ENCODE measurements at places on chromosomes 7 and 10.

- peak; percentile 36 for DNase-seq
Observed at GRCh38 chr10:69407621-69408301, 9.0 kb downstream of the TACR2 start.

- no peak for DNase-seq
Observed at GRCh38 chr7:78769481-78770101, 683.9 kb downstream of the MAGI2 start.

GRCh38 chr7:50348469-50349162, 44.1 kb downstream of the IKZF1 start:
- no peak for DNase-seq

DNA sequence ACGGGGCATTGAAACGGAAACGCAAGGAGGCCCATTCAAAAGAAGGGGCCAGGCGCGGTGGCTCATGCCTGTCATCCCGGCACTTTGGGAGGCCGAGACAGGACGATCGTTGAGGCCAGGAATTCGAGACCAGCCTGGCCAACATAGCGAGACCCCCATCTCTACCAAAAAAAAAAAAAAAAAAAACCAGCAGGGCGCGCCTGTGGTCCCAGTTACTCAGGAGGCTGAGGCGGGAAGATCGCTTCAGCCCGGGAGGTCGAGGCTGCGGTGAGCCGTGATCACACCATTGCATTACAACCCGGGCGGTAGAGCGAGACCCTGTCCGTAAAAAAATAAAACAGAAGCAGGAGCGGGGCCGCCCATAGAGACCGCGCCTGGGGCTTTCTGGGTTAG, 396 bp downstream of the PSMG3 start:
- DNase-seq = no peak

- peak; percentile 16 for DNase-seq
Observed at GRCh38 chr7:2726316-2727018, 38.5 kb downstream of the AMZ1 start.

DNA sequence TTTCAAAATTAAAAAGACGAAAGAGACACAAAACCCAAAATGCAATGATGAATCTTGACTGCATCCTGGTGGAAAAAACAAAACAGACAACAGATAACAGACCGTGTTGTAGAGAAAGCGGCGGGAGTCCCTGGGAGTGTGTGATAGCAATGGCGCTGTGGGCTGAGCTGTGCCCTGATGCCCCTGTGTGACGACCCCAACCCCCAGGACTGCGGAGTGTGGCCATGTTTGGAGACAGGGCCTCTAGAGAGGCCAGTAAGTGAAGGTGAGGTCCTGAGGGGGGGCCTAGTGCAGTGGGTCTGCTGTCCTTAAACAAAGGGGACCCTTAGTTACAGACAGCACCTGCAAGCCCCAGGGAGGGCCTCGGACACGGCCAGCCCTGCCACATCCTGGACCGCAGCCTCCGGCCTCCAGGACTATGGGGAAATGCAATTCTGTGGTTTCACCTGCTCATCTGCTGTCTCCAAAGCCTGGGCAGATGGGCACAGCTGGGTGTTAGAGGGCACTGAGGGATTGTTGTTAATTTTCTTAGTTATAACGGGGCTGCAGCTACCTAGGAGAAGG, 277.7 kb downstream of the DNAJB6 start:
- DNase-seq = no peak

DNA sequence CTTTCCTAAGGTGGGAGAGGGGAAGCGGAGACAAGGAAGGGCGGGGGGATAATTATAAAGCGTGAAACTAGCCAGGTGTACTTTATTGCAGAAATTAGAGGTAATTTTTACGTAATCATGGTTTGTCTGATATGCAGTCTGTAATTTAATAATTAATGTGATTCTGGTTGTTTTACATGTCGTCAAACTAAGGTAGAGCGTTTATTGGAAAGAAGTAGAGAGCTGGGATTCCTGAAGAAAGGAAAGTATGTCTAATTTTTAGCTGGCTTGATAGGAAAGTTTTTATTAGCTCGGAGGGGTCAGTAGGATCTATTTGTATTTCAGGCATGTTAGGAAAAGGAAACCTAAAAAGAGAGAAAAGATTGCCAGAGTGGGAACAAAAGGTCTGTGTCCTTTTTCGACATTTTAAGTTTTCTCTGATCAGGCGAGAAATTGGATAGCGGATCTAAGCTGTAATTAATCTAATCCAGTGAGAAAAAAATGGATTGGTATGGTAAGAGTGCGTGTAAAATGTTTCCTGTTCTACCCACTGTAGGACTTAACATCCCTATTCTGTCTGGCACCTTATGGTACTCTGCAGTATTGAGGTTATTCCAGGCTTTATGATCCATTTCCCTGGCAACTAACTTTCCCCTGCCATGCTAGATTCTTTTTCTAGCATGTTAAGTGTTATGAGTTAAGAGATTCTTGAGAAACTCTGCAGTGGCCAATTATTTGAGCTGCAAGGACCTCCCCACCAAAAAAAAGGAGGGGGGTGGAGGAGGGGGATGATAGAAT, 1.4 kb downstream of the CELF2 start:
- no peak for DNase-seq

DNA sequence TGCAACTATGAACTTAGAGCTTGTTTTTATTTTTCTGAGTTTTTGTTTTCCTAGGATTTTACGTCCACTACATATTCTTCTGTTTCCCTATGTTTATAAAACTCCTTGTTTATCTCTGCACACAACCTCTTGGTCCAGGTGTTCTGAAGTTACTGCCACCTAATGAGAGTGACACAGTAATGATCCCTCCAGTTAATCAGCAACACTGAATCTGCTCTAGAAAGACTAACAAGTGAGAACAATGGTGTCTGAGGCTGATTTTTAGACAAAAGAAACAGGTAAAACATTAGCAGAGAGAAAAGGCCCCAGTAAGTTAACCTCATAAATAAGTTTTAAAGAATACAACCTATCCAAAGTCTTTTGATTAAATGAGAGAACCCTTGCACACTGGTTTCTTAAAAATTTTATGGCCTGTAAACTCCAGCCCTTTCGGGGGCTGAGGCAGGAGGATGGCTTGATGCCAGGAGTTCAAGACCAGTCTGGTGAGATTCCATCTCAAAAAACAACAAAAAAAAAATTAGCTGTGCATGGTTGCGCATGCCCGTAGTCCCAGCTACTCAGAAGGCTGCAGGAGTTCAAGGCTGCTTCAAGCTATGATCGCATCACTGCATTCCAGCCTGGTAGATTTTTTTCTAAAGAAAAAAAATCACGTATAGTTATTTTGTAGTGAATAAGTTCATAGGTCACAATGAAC, 397.6 kb downstream of the MAGI2 start:
- no peak for DNase-seq

- DNase-seq = no peak
Observed at GRCh38 chr10:97117372-97117771, 68.4 kb downstream of the SLIT1 start.

GRCh38 chr7:116525298-116525912, 569 bp downstream of the CAV1 start:
- no peak for DNase-seq

- no peak for DNase-seq
Observed at GRCh38 chr7:129845972-129846327, 106.8 kb downstream of the UBE2H start.

DNA sequence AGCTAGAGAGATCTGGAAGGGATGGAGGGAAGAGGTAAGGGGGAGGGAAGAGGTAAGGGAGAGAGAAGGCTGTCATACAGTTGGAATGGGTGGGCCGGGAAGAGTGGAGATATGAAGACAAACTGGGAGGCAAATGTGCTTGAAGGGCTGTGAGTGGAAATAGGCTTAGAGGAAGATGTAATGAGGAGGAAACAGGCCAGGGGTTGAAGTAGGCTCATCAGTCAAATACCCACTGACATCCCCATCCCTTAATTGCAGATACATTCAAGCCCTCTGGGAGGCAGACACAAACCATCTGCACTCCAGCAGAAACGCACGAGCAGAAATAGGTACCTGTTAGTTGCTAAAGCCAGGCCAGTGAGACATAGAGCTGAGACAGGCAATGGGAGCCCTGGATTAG, 2.1 kb downstream of the SYNPO2L start:
- no peak for DNase-seq

- peak; percentile 89 for DNase-seq
Observed at GRCh38 chr10:96832721-96833219, 672 bp downstream of the LCOR start.

DNA sequence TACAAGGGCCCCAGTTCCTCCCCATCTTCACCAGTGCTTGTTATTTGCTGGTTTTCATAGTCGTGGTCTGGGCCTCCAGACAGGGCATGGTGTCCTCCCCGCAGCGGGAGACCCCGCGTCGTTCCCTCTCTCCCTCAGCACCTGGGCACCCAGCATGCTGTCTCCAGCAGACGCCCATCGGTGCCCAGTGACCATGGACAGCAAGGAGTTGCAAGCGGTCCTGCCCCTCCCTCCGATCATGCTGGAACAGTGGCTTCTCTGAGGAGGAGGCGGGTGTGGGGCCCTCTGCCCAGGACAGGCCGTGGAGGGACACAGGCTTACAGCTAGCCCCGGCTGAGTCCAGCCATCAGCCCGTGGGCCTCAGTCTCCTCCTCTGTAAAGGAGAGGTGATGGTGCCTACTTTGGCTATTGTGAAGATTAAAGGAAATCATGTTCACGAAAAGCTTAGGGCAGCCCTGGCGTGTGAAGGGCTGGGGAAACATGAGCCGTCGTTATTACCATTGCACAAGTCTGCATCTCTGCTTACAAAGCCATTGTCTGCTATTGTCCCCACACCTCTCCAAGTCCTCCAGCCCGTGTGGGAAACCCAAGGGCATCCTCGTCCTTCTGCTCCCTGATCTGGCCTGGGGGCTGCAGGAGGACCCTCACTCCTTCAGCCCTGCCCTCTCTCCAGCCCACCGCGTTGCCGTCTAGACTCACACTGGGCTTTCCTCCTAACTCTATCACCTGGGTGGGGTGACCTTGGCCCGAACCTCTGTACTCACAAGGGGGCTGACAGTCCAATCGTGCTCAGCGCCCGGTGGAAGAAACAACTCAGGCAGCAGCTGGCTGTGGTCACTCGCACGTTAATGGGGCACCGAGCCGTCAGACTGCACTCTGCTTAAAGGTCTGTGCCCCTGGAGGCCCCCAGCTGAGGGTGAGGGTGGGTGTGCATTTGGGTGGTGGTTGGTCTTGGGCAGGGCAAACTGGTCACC, 29.9 kb downstream of the EN2 start:
- DNase-seq = no peak

- DNase-seq = no peak
Observed at GRCh38 chr10:71289421-71290130, 29.5 kb upstream of the SLC29A3 start.

DNA sequence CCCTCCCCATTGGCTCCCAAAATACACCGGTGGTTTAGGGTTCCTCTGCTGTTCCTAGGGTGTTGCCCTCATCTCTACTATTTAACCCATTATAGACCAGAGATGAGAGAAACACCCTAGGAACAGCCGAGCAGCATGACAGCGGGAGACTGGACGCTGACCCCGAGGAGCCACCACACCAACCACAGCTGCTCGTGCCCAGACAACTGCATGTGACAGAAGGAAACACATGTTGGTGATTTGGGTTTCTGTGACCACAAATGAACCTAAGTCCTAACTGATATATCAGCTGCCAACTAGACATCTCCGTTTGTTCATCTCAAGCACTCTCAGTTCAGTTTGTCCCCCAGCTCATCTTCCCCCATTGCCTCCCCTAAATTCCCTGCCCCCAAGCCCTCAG, 13.4 kb downstream of the CFAP43 start:
- DNase-seq = no peak

DNA sequence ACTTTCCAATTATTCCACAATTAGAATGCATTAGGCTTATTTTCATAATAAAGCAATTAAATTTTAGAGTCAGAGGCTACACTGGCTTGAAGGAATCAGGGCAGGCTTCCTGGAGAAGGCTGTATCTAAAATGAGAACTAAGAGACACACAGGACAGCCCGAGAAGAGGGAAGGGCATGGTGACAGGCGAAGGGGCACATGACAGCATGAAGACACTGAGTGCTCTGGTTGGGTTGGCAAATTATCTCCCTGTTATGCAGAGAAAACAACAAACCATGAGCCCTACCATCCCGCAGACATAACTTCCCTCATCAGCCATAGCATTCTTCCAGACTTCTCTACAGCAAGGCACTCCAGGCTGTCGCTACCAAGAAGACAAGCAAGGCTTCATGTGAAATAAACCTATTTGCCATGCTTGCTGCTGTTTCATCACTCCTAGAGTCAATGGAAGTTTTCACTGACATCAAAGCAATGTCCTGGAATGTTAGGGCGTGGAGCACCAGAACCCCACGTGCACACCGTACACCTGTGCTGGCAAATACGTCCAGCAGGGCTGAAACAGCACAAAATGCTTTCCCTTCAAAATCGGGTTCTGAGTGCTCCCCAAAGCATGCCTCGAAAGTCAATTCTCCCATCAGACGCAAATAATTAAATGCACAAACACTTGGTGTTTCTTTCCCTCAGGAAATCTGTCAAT, 21.3 kb downstream of the VOPP1 start:
- DNase-seq = no peak

DNA sequence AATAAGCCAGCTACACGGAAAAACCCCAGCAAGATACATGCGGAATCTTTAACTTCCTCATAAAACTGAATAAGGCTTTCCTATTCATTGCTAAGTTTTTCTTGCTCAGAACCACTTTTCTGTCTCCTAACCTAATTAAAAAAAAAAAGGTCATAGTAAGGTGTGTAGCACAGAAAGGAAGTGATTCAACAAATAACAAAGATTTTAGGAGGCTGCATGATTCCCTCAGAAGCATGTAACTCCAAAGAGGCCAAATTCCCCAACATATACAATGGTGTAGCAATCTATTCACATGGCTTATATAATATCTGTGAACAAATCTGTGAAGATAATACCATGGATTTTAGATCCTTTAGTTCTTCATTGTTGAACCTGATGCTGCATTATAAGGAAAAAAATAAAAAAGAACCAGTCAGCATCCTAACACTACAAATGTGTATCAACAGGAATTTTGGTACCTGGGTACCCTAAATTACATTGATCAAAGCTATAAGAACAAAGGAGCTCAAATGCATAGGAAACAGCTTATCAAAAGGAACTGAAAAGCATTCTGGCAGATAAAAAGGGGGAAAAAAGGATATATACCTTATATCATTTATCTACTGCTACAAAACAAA, 63.8 kb downstream of the IMMP2L start:
- no peak for DNase-seq

- no peak for DNase-seq
Observed at GRCh38 chr10:133403359-133403758, 9.4 kb downstream of the MTG1 start.

DNA sequence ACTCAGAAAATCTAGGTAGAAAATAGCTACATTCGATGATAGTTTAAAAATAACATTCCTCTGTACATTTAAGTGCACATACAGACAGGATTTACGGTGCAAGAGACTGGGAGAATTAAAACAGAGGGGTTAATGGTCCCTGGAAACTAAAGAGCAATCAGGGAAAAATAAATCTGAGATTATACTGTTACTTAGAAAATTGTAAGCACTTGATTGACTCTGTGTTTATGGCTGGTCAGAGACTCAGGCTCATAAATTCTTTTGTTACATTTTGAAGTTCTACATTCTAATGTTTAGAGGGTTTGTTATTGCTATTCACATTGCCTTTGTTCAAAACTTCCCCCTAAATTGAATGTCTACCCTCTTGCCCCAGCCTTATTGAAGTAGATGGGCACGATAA, 54.4 kb downstream of the CDCA7L start:
- no peak for DNase-seq

Measured in CD4-positive, alpha-beta T cell treated with Interleukin-15 for 1 hour (primary cell).